Neural crest cell (in vitro differentiated cells): ENCODE measurements at places on chromosomes 1 and 21. TPM values are rescaled to one million over a fixed set of nuclear protein-coding genes. Genes with fewer than 3 reads are reported as not detected.

The CKS1B gene
- total RNA-seq, result 211 and 217 TPM in 2 replicates

The CYP4Z1 gene
- total RNA-seq, result not detected in 2 replicates

The ADGRL4 gene
- total RNA-seq, result 0.75 and 0.98 TPM in 2 replicates

The IFNGR2 gene
- total RNA-seq, result 38.9 and 40.5 TPM in 2 replicates

The SYCP1 gene
- not detected in 2 replicates for total RNA-seq

- no peaks in the 10 kb centered on the region for H3K36me3 ChIP-seq
- no peak for DNase-seq
- no peak overlapping the region for H3K27ac ChIP-seq
- H3K27me3 ChIP-seq, result no peaks in the 10 kb centered on the region
These were observed 7.1 kb upstream of the ANP32E start for GRCh38 chr1:150243003-150243402.

- DNase-seq, result no peak
- no peaks in the 10 kb centered on the region for H3K36me3 ChIP-seq
- H3K27me3 ChIP-seq, result no peaks in the 10 kb centered on the region
- no peak overlapping the region for H3K27ac ChIP-seq
These were observed 24.2 kb upstream of the BMP8B start for GRCh38 chr1:39812913-39813312.
